Stimulated activated CD4-positive, alpha-beta T cell treated with anti-CD3 and anti-CD28 coated beads, TNF-alpha, amount 100 ng/mL, for 4 hours (primary cell): ENCODE measurements at places on chromosomes 3 and 15.

DNA sequence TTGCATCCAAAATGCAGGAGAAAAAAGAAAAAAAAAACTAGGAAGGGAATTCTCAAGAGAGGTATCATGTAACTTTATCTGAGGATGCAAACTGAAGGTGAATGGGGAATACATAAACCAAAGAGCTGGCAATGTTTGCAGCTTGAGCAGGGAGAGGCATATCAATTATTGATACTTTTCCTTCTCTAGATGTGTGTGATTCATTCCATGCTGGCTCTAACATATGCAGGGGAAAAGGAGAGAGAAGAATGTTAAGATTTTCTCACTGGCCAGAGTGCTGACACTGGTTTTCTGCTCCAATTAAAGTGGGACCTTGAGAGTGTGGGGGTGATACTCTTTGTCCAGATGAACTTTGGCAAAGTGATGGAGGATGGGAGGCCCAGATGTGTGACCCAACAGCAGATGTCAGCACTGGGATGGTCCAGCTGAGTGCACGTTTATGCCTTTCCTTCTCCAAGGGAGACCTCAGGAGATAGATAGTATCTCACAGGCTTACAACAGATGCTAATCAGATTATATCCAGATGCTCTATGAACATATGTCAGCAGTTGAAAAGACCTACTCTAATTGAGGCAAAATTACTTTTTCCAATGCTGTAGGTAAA lies 50.0 kb upstream of the PSMD6 start:
- DNase-seq: no peak

- DNase-seq: no peak
Observed at GRCh38 chr3:102457644-102458043, 22.8 kb downstream of the ZPLD1 start.

GRCh38 chr15:59131456-59131855 lies 26.5 kb downstream of the CCNB2 start:
- DNase-seq: no peak

GRCh38 chr3:103644450-103644849 lies 1209.6 kb downstream of the ZPLD1 start:
- DNase-seq: no peak

DNA sequence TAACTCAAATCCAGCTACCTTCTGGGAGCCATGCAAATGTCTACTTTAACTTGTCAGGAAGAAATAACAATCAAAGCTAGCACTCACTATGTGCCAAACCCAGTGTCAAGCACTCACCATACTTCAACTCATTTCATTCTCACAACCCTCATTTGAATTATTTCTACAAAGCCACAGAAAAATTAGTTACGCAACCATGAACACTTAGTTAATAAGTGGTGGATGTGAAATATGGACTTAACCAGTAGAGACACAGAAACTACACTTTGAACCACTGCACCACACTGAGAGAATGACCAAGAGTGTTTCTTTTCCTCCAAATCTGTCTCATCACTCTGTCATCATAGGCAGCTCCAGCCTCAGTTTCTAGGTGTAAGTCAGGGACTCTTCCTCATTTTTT lies 91.0 kb upstream of the MBNL1 start:
- no peak for DNase-seq

DNA sequence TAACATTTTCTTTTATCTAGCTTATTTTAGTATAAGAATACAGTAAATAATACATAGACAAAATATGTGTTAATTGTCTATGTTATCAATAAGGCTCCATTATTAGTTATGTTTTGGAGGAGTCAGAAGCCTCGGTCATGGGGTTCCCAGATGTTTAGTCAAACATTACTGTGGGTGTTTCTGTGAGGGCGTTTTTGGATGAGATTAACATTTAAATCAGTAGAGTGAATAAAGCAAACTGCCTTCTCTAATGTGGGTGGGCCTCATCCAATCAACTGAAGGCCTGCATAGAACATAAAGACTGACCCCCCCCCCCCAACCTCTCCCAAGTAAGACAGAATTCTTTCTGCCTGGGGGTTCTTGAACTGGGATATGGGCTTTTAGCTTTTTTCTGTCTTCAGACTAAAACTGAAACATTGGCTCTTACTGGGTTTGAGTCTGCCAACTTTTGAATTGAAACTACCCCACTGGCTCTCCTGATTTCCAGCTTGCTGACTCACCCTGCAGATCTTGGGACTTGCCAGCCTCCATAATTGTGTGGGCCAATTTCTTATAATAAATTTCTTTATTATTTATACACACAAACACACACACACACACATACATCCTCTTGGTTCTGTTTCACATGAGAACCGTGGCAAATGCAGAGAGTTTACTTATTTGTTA lies 192.0 kb downstream of the TPRG1 start:
- DNase-seq: no peak

DNA sequence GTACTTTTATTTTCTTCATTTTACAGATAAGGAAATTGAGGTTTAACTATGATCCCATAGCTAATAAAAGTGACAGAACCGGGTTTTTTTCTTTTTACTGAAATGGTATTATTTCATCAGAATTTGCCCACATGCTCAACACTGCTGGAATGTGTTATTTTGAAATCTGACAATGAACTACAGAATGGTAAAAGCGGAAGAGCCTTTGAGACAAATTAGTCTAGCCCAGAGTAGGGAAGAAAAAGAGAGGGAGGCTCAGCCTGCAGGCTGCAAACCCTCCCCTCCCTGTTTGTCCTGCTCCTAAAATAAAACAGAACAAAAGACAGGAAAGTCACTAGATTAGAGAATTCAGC lies 100.3 kb upstream of the LIPC start:
- no peak for DNase-seq
